H1 (cell line): ENCODE measurements at places on chromosomes 7 and 10. TPM values are rescaled to one million over a fixed set of nuclear protein-coding genes. Genes with fewer than 3 reads are reported as not detected.

DNA sequence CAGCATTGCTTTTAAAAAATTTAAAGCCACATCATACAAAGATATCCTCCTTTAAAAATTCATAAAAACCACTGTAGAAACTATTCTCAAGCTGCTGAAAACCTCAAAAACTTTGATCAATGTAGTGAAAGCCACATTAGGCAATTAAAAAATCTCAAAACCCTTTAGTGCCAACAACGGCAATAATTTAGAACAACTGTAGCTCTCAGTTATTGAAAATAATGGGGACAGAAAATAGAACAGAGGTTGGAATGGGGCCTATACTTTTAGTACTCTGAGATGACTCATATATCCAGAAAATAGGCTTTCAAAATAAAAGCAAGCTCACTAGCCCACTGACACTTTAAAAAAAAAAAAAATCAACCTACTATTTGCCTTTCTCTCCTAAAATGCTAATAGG lies 87.5 kb downstream of the GSAP start:
- DNase-seq: no peak

DNA sequence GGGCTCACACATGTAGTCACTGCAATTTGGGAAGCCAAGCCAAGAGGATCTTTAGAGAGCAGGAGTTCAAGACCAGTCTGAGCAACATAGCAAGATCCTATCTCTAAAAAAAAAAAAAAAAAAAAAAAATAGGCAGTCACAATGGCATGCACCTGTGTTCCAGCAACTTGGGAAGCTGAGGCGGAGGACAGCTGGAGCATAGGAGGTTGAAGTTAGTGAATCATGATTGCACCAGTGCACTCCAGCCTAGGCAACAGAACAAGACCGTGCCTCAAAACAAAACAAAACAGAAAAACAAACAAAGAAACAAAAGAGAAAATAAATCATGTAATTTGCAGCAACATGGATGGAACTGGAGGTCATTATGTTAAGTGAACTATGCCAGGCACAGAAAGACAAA lies 33.6 kb upstream of the BICC1 start:
- no peak for DNase-seq

DNA sequence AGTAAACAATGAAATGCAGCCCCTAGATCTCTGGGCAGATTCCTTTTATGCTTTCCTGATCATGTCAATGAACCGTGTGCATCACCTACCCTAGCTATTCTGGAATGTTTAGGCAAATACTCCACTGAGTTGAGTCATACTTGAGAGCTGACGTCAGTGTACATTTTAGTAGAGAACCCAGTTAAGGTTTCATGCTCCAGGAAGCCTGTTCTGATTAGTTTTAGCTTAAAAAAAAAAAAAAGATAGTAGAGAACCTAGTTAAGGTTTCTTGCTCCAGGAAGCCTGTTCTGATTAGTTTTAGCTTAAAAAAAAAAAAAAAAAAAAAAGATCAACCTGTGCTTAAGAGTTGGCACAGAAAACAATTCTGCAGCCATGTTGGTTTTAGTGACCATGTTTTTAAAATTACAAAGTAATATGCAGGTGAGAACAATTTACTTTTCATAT lies 3.7 kb upstream of the MCU start:
- DNase-seq: no peak

- no peak for DNase-seq
Observed at GRCh38 chr7:116236020-116236630, 25.8 kb downstream of the TES start.

GRCh38 chr10:70582793-70583668 lies 19.5 kb downstream of the PRF1 start:
- DNase-seq: no peak

DNA sequence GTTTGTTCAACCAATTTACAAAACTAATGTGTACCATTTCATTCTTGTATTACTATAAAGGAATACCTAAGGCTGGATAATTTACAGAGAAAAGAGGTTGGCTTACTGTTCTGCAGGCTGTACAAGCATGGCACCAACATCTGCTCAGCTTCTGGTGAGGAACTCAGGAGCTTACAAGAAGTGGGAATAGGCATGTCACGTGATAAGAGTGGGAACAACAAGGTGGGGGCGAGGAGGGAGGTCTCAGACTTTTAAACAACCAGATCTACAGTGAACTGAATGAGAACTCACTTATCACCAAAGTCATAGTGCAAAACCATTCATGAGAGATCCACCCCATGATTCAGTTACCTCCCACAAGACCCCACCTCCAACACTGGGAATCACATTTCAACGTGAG lies 1178.0 kb downstream of the REEP3 start:
- no peak for DNase-seq

DNA sequence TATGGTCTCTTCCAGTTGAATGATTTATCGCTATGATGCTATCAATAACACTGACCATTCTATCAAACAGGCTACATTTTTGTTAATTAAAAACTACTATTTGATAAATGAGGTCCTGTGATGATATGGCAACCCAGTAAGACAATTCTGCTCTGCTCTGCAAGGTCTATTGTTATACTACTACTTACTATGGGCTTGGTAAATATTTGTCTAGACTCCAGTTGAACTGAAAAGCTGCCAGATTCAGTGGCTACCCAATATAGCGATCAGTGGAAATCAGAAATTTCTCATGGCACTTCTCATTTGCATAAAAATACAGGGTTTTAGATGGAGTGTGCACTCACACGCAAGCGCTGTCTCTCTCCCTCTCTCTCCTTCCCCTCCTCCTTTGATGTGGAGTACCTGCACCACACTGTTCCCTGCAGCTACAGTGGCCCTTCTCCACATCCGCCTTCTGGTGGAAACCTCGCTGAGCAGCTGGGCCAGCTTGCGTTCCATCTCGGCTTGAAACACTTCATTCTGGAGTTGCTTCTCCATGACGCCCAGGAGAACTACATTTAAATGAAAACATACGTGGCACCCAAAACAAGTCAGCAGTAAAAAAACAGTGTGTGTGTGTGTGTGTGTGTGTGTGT lies 77.9 kb downstream of the KIAA1549 start:
- no peak for DNase-seq

DNA sequence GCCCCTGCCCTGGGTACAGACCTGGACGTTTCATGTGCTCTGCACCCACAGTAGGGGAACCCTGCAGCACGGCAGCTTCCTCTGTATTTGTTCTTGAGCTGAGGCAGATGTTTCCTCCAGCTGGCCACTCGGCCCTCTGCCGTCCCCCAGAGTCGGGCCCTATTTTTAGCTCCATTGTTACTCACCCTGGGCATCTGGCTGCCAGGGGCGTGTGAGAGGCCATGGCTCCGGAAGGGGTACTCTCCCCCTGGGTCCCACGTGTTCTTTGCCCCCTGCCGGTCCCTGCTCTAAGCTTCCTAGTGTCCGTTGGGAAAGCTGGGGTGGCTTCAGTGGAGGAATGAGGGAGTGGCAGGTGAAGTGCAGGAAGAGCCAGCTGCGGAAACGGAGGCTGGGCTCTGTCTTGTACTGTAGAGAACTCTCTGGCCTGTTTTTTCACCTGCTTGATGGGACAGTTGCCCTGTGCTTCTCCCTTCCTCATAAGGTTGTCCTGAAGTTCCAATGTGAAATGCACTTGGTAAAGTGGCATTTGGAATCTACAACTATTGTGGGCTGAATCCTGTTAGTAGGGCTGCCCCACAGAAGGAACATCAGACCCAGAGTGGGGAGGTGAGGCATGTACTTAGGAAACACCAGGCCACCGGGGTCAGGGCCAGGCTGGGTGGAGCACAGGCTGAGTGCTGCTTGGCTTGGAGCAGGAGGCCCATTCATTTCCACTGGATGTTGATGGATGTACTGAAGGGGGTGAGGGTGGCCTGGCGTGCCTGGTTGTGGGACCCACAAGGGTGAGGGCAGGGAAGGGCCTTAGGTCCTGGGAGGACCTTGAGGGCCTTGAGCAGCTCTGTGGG lies 30.6 kb downstream of the PALD1 start:
- DNase-seq: no peak

DNA sequence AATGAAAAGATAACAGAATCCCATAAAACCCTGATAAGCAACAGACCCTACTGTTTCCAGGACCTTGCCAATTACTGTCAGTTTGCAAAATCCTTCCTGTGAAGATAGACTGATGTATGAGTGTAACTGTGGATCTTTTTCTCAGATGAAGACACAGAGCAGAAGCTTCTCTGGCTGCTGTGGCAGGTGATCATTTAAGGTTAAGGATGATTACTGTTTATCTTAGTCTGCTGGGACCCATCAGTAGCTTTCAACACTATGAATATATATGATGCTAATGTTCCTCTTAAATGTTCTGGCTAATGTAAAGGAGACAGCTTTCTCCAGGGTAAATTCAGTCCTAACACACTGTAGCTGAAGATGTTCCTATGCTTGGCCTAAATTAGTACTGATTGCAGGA lies 56.0 kb upstream of the CTTNBP2 start:
- DNase-seq: no peak

DNA sequence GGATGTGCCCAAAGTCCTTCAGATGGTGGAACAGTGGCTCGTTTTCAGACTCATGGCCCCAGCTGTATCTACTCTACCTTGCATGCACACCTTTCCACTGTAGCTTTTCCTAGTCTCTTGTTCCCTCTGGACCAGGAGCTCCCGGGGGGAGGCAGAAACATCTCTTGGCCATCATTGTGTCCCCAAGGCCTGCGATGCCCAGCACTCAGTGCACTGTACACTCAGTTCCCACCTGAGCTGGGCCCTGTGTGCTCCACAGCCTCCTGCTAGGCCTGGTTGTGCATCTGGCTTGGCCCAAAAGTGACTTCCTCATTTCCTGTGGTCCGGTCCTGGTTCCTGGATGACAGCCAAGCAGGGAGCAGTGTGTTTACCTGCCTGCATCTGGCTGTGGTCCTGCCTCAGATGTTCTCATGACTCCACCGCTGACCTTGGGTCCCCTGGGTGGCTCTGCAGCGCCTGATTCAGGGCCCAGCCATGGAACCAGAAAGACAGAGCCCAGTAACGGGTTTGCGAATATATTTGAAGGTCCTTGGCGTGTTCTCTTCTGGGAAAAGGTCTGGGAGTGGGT lies 9.9 kb upstream of the DOCK1 start:
- no peak for DNase-seq

GRCh38 chr10:96637709-96638108 lies 50.9 kb upstream of the TM9SF3 start:
- DNase-seq: no peak

DNA sequence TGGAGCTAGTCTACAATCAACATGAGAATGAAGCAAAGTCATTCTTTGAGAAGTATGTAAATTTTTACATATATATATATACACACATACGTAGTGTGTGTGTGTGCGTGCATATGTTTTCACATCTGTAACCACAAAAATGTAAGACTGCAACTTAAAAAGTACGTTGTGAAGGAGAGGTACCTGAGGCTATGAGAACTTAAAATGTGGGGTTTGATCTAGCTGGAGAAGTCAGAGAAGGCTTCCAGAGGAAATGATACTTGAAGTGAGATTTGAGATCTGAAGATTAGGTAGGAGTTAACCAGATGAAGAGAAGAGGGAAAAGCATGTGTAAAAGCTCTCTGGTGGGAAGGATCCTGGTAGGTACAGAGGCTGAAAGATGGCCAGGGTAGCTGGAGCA lies 5.8 kb downstream of the TAF5 start:
- no peak for DNase-seq

GRCh38 chr10:4824791-4825310 lies 1.2 kb upstream of the AKR1E2 start:
- DNase-seq: no peak

GRCh38 chr7:69819333-69819705 lies 221.0 kb downstream of the AUTS2 start:
- DNase-seq: no peak

GRCh38 chr10:44628921-44629320 lies 244.0 kb upstream of the CXCL12 start:
- DNase-seq: no peak

DNA sequence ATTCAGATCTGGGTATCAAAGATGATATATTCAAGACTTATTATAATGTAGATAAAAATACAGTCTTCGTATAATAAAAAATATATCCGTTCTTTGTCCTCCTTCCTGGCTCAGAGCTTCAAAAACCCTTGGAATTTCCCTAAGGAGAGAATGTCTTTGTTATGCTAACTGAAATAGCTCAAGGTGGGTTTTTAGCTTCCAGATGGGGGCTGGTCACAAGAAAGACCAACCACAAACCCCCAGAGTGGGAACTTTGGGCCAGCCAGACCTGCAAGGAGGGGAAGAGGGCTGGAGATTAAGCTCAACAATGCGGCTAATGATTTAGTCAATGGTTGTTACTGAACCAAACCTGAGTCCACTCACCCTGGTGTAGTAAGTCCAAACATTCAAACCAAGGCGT lies 196.4 kb downstream of the SDHAF3 start:
- no peak for DNase-seq

- no peak for DNase-seq
Observed at GRCh38 chr10:48414160-48414559, 107.7 kb downstream of the MAPK8 start.

DNA sequence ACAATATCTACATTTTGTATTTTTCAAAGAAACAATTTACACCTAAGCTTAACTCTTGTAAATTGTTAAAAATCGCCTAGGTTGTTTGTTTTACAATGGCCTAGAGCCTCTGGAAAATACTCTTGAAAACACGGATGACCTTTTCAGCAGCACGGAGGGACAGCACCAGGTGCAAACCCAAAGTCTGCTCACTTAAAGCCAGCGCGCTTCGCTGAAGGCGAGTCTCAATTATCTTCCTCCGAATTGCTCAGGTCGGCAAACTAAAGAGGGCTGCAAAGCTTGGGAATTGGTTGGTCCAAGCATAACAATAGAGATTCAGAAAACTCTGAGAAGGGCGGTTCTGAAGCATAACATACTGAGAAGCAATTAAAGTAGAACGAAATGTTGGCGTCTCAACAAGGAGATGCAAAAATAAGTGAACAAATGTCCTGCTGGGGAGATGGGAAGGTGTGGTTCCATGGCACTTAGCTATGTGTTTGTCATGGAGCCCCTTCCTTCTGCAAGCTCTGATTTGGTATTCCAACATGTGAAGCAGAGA lies 139.9 kb upstream of the PITRM1 start:
- DNase-seq: no peak

- no peak for DNase-seq
Observed at GRCh38 chr10:99912041-99912440, 97.7 kb downstream of the DNMBP start.

GRCh38 chr10:15545884-15546283 lies 173.8 kb downstream of the ITGA8 start:
- no peak for DNase-seq

Gene SPDYE1
- total RNA-seq: not detected in 2 replicates

Gene PRSS1
- not detected in 2 replicates for total RNA-seq

Gene SSC4D
- total RNA-seq: 10.8 and 11.8 TPM in 2 replicates

Gene SFRP5
- total RNA-seq: 3.3 and 3.9 TPM in 2 replicates

Gene TAS2R38
- not detected in 2 replicates for total RNA-seq

Gene GIMAP5
- total RNA-seq: not detected in 2 replicates

Gene IKZF5
- 15.3 and 15.7 TPM in 2 replicates for total RNA-seq

Gene KCND2
- 7.3 and 7.7 TPM in 2 replicates for total RNA-seq

Gene AEBP1
- total RNA-seq: 39.4 and 41.2 TPM in 2 replicates
